Stimulated activated CD4-positive, alpha-beta T cell treated with anti-CD3 and anti-CD28 coated beads, Interleukin-15, amount 100 ng/mL, for 1 hour (primary cell): ENCODE measurements at places on chromosomes 12 and 14.

- DNase-seq = no peak
Observed at GRCh38 chr14:91899213-91899612, 31.9 kb upstream of the TC2N start.

GRCh38 chr12:22759769-22760674 is 135.1 kb downstream of the ETNK1 start:
- no peak for DNase-seq

- DNase-seq = no peak
Observed at GRCh38 chr12:24561411-24561871, 387.5 kb downstream of the BCAT1 start.

- no peak for DNase-seq
Observed at GRCh38 chr14:100898465-100898864, 5.1 kb downstream of the RTL1 start.

- DNase-seq = no peak
Observed at GRCh38 chr12:132359551-132359950, 30.2 kb upstream of the GALNT9 start.

- no peak for DNase-seq
Observed at GRCh38 chr14:43147485-43147884, 1359.6 kb downstream of the FSCB start.
